ENCODE measurements at places on chromosomes 4 and X. TPM values are rescaled to one million over a fixed set of nuclear protein-coding genes. Genes with fewer than 3 reads are reported as not detected.
A peak's percentile ranks its signal among the peaks of the same experiment; 100 is the strongest.

GRCh38 chrX:137194164-137194563 lies 160.4 kb upstream of the GPR101 start:
- no peak for DNase-seq

DNA sequence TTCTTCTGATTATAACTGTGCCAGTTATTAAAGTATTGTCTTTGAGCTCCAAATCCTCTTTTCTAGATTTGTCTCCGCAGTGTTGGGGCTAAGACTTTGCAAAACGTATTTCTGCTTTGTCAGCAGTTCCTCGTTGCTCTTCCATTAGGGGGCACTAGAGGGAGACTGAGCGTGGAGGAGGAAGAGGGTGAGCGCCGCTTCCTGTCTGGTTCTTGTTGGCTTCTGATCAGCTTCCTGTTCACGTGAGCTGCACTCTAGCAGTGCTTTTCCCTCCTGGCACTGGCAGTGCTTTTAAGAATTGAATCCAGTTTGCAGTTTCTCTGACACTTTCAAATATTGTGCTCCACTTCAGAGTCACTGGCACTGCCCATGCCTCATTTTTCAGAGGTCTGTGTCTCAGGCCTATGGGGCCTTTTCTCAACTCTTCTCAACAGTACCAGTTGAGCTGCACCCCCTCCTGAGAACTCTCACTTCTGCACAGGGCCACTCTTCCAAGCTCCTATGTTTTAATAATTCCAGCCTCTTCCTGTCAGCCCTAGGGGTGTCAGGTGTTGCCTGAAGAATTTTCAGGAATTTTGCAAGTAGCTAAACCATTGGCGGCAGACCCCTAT lies 54.4 kb upstream of the LCORL start:
- no peak for DNase-seq

DNA sequence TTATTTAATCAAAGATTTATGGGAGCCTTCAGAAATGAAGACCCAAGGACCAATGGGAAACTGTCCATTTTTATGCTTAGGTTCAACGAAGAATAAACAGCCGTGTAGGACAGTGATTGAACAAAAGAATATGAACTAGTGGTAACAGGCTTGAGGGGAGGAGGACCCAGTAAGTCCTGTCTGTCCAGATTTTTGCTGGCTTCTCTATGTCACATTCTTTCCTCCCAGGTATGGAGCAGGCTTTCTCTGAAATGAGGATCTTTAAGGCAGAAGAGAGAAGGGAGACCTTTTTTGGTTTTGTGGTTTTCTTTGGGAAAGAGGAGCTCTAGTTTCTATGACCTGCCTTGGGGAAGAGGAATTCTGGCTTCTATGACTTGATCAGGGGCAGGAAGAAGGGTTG lies 74.1 kb downstream of the BANK1 start:
- peak; percentile 30 for DNase-seq

GRCh38 chr4:126603825-126604224 lies 1028.9 kb upstream of the INTU start:
- no peak for DNase-seq

The SGMS2 gene
- 35.4 TPM for total RNA-seq

All from foreskin keratinocyte (primary cell).